Hypothalamus (tissue), 51 donors: ENCODE measurements at places on chromosomes 7 and 10.

- DNase-seq = no peak
Measured at GRCh38 chr10:46251857-46252847, 34.6 kb upstream of the ANTXRL start.

DNA sequence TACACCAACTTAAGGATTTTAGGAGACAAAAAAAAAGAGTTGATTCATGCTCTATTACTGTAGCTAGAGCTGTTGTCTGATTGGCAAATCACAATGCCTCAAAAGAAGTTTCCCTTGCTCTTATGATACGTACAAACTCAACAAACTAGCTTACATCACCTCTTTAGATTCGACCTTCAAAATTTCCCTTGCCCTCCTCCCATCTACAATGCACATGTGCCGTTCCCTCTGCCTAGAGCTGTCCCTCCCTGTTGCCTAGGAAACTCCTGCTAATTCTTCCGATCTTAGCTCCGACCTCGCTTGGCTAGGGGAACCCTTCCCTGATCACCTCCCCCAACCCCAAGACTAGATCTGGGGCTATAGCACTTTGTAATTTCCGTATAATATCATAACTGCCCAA lies 55.4 kb downstream of the MAP3K8 start:
- DNase-seq = no peak

- no peak for DNase-seq
Measured at GRCh38 chr7:16960337-16960965, 78.7 kb upstream of the AGR3 start.

DNA sequence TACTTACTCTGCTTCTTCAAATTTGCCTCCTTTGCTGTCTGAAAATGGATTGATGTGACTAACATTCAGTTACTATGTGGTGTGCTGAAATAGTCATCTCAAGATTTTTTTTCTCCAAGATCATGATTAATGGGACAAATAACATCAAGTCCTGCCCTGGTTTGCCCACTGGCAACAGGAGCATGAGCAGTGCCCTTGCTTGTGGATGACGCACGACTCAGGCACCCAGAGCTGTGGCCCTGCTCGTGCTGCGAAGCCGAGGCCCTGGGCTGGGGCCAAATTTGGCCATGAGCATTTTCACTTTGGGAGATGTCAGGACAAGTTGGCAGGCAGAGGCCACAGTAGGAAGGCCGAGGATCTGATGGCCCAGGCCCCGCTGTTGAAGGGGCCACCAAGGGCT lies 239.8 kb upstream of the IGFBP3 start:
- no peak for DNase-seq

- no peak for DNase-seq
Measured at GRCh38 chr10:43225787-43226153, 41.1 kb downstream of the RASGEF1A start.

DNA sequence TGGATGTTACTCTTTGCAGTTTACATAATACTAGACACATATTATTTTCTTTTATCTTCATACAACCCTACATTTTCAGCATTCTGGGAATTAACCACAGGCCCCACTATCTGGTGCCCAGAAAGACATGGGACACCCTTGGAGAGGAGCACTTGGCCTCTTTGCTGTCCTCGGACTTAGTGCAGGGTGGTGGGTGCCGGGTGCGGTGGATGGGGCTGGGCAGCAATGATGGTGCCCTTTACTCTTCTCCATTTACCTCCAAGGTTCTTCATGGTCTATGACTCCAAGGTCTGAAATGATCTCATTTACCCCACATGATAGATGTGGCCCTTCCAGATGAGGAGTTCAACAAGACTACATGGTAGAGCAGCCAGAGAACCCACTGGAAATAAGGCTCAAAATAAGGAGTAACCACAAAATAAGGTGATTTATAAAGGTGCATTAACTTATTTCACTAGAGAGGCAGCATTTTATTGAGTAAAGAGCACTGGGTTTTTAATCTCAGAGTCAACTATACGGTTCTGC lies 56.2 kb upstream of the IGFBP3 start:
- DNase-seq = no peak

DNA sequence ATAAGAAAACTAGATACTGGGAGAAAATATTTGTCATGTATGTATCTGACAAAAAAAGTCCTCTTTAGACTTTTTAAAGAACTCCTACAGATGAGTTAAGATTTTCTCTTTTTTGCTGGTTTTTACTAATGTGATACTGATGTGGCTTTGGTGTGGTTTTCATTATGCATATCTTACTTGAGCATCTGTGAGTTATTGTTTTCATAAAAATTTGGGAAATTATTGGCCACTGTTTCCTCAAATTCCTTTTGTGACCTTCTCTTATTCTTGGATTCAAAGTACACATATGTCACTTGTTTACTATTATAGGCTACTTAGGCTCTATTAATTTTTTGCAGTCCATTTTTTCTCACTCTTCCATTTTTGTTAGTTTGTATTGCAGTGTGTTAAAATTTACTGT lies 89.0 kb downstream of the PPP1R9A start:
- no peak for DNase-seq

DNA sequence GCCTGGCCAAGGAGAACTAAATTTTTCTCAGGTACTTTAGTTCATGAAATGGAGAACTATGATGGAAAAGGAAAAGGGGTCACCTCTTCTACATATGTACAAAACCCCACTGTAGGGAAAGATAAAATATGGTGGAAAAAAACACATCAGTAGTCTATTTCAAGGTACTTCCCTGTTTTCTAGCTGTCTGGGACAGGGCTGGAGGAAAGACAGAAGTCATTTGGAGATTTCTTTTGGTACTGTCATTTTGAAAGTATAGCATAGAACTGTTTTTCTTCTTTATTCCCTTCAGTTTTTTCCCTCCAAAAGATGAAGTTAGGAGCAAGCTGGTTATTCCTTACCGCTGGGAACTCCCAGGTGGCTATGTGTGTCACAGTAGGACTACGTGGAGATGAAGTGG lies 196.1 kb downstream of the DOCK4 start:
- DNase-seq = no peak

DNA sequence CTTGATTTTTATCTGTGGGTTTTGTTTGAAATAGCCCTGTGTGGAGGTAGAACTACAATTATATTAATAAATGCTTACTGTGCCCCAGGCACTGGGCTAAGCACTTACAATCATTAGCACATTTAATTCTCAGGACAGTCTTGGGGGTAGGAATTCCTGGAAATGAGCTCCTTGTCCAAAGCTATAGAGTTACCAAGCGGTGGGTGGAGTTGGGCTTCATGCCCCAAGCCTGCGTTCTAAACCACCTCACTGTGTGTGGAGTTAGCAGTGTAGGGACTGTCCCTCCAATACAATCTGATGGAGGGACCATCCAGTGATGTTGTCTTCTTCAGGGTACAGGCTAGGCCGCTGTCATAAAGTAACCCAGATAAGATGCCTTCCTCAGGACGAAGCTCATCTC lies 49.7 kb downstream of the PALD1 start:
- DNase-seq = no peak

- DNase-seq = no peak
Measured at GRCh38 chr7:93036807-93037206, 81.0 kb downstream of the SAMD9 start.

DNA sequence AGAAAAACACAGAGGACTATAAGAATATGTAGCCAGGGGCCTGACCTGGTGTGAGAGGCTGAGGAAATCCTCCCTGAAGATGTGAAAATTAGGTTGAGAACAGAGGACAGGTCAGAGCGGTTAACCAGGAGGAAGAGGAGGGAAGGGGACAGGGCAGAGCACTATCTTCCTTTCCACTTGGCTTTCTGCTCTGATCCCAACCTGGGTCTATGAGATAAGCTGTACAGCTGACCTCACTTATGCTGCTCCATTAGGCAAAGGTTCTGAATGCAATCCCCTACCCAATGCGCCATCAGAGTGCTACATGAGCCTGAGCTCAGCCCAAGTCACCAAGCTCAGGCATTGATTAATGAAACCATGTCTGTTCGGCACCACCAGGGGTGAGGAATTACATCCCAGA lies 10.5 kb downstream of the LIPA start:
- DNase-seq = no peak

DNA sequence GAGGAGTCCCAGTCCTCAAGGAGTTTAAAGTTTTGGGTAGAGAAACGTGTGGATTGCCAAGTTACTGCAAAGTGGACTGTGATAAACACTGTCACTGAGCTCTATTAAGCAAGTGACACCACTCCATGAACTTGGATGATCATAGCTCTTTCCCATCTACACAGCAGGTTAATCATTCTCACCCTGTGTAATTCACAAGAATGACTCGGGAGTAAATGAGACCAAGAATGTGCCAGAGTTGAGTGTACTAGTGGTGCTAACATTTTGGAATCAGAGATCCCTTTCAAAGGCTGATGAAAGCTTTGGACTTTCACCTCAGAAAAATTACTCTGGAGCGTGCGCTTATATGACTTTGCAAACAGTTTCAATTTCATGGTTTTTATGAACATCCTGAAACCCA lies 80.8 kb downstream of the RBM20 start:
- no peak for DNase-seq

DNA sequence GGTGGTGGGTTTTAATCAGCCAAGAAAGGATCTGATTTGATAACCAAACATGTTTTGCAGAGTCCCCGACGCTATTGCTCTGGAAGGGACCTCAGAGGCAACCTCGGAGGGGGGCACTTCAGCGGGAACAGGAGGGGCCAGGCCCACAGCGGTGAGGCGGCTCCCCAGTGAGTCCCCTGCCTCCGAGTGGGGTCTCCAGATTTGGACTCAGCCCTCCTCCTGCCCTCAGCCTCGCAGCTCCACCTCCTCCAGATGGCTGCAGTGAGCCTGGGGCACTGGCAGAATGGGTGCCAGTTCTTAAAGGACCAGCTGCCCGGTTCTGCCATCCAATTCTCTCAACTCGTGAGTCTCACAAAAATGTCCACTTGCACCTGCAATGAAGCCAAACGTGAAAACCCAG lies 61.0 kb upstream of the NANOS1 start:
- DNase-seq = no peak

DNA sequence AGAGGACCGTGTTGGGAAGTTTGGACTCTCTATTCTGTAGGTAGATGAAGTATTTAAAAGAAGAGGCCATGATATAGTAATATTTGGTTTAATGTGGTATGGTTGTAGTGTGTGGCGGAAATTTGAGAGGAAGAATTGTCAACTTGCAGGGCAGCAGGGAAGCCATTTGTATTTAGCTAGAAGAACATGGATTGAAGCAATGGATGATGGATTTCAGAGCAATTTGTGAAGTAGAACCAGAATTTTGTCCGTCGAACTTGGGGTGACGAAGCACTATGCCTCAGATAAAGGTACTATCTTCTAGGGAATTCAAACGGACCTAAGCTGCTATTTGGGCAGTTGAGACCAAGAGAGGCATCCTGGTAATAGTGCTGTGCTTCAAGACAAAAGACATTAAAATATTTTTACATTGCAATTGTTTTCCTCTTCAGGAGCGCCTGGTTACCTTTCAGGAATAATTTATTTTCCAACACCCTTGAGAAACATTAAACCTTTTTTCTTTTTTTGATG lies 615 bp upstream of the WBP1L start:
- DNase-seq = no peak

GRCh38 chr7:73329861-73330581 lies 2.1 kb downstream of the FKBP6 start:
- DNase-seq = no peak

DNA sequence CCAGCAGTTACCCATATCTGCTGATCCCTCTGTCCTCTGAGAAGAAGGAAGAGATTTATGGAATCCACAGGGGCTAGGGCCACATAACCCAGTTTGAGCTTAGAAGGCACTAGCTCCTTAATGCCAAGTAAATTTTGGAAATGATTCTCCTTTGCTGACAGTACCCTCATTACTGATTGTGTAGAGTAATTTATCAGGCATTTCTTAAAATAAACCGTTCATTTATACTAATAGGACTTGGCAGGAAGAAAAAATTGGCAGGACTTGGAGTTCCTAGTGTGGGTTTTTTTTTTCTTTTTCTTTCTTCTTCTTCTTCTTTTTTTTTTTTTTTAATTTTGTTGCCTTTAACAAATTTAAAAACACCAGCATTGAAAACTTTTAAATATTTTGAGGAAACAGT lies 645.7 kb downstream of the SUGCT start:
- DNase-seq = no peak

DNA sequence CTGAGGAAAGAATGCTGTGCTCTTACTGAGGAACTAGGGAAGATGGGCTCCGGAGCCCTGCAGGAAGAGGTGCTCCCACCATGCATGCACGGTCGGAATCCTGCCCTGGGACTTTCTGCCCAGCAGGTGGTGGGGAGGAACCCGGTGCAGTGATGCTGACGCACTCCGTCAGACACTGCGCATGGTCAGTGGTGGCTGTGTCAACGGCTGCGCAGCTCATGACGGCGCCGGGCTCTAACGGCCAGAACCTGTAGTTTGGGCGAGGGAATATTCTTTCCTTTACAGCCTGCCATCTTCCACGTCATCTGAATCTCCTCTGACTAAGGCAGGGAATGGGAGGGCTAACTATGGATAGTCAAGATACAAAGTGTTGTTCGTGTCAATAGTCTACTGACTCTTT lies 189.2 kb upstream of the MGMT start:
- DNase-seq = no peak

GRCh38 chr7:87199700-87200450 lies 19.7 kb downstream of the TMEM243 start:
- no peak for DNase-seq

GRCh38 chr10:121511943-121512342 lies 86.3 kb downstream of the FGFR2 start:
- DNase-seq = no peak

DNA sequence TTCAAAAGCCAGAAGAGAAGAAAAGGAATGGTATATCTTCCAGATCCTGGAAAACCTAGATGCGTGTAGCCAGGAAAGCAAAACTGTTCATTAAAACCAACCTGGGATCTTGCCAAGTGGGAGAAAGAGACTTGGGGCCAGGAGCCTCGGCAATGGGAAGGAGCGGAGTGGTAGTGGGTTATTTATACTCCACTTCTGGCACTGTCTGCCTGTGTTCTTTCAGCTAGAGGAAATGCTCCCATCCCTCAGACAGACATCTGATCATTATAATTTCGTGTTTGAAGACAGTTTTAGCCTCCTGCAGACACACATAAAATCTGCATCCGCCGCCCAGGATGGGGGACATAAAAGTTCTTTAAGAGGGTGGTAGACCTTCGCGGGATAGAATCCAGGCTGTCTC lies 421.6 kb downstream of the RPS24 start:
- DNase-seq = no peak

- no peak for DNase-seq
Measured at GRCh38 chr10:126844406-126844805, 60.8 kb upstream of the DOCK1 start.

GRCh38 chr7:151614019-151614418 lies 94.3 kb upstream of the RHEB start:
- no peak for DNase-seq

GRCh38 chr10:114087255-114087654 lies 43.6 kb downstream of the ADRB1 start:
- DNase-seq = no peak

DNA sequence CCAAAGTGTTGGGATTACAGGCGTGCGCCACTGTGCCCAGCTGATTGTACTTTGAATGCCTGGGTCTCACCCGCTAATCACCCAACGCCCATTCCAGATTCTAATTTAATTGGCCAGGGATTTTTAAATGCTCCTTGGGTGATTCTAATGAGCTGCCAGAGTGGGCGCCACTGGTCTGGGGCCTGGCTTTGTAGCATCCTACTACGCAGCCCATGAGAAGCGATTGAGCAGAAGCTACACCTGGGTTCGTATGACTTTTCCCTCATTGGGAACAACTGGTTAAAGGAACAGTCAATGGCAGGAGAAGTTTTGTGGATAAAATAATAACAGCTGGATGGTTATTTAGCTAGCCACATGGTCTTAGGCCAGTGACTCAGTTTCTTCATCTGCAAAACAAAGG lies 108.0 kb downstream of the SPAG6 start:
- no peak for DNase-seq
